Lower lobe of right lung (tissue), 2 donors: ENCODE measurements at places on chromosomes 1 and 21. TPM values are rescaled to one million over a fixed set of nuclear protein-coding genes. Genes with fewer than 3 reads are reported as not detected.

TM2D1 gene
- total RNA-seq: 47.8 TPM

C1orf226 gene
- total RNA-seq: 6.3 TPM

TPR gene
- 79.2 TPM for total RNA-seq

BRDT gene
- not detected for total RNA-seq

KRTAP13-4 gene
- total RNA-seq: not detected

DNA sequence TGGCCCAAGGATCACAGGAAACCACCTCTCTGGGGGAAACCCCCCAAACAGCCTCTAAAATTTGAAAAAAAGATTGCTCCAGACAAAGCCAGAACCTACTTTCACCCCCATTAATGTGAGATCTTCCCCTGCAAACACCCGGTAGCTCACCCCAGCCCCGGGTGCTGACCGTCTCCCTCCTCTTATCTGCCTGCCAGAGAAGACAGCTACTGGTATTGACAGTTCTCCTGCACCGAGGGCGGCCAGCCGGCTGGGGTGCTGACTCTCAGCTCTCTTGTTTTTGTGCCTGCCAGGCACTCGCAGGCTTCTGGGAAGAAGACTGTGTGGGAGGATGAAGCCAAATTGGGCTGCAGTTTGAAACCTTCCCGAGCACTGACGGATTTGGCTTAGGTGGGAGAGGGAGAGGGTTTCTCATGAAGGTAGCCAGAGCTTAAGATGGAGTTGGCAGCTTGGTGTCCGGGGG lies 48.2 kb downstream of the RASSF5 start:
- H3K4me3 ChIP-seq: no peak overlapping the region
- H3K36me3 ChIP-seq: no peaks in the 10 kb centered on the region
- H3K27ac ChIP-seq: no peak overlapping the region

GRCh38 chr1:50526431-50526830 lies 103.2 kb upstream of the DMRTA2 start:
- no peaks in the 10 kb centered on the region for H3K27me3 ChIP-seq
- no peaks in the 10 kb centered on the region for H3K4me1 ChIP-seq
- H3K4me3 ChIP-seq: no peak overlapping the region
- no peak overlapping the region for H3K27ac ChIP-seq
- H3K36me3 ChIP-seq: peaks cover 6% of the 10 kb centered on the region
- no peak for DNase-seq

DNA sequence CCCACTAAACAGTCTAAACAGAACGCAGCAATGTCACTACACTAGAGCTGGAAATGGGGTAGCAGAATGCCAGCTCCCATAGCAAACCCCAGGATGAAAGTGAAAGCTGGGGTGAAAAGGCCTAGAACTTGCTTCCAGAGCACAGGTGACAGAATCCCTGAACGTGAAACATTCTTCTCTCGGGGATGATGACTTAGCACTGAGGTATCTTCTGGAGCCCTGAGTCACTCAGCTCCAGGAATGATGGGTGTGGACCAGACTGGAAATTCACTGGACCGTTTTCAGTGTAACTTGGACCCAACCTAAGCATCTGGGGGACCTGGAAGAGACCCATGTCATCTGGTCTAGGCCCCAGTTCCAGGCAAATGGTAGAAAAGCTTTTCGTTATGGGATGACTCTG lies 108.9 kb downstream of the CDC7 start:
- H3K36me3 ChIP-seq: no peaks in the 10 kb centered on the region
- H3K4me3 ChIP-seq: no peak overlapping the region
- no peaks in the 10 kb centered on the region for H3K27me3 ChIP-seq
- DNase-seq: no peak

DNA sequence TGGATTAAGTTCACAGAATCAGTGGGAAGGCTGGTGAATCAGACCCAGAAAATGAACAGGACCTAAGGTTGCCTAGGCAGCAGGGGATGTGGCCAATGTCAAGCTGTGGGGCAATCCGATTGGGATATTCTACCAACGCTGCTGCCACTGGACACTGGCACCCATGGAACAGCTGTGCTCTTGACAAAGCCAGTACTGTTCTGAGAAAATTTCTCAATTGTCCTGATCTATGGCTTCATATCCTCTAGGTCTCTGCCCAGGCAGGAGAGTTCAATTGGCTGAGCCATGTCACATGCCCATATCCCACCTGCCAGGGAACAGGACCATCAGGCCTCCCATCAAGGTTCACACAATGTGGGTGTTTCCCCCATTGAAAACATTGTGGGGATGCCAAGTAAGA lies 6.2 kb downstream of the TACSTD2 start:
- H3K36me3 ChIP-seq: no peaks in the 10 kb centered on the region
- no peak overlapping the region for H3K27ac ChIP-seq
- no peak for DNase-seq
- peaks cover under 1% of the 10 kb centered on the region for H3K27me3 ChIP-seq
- no peak overlapping the region for H3K4me3 ChIP-seq

DNA sequence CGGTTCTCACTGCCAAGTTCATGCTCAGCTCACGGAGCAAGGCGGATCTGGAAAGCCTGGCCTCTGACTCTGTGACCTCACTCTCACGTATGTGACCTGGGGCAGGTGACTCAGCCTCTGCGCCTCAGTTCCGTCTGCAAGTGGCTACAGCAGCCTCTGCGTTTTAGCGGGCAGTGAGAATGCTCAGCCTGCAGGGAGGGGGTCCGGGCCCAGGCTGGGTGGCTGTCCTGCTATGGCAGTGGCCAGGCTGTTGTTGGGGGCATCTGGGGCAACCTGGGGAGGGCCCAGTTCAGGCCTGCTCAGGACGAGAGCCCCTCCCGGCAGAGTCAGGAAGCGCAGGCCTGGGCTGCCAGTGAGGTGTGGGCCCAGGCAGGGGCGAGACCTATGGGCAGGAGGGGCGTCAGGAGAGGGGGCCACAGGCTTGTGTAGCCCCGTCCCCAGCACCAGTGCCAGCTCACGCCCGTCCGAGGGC lies 27.9 kb downstream of the ARHGEF16 start:
- DNase-seq: no peak
- H3K27ac ChIP-seq: no peak overlapping the region
- no peaks in the 10 kb centered on the region for H3K36me3 ChIP-seq
- H3K4me3 ChIP-seq: no peak overlapping the region
- no peaks in the 10 kb centered on the region for H3K27me3 ChIP-seq

DNA sequence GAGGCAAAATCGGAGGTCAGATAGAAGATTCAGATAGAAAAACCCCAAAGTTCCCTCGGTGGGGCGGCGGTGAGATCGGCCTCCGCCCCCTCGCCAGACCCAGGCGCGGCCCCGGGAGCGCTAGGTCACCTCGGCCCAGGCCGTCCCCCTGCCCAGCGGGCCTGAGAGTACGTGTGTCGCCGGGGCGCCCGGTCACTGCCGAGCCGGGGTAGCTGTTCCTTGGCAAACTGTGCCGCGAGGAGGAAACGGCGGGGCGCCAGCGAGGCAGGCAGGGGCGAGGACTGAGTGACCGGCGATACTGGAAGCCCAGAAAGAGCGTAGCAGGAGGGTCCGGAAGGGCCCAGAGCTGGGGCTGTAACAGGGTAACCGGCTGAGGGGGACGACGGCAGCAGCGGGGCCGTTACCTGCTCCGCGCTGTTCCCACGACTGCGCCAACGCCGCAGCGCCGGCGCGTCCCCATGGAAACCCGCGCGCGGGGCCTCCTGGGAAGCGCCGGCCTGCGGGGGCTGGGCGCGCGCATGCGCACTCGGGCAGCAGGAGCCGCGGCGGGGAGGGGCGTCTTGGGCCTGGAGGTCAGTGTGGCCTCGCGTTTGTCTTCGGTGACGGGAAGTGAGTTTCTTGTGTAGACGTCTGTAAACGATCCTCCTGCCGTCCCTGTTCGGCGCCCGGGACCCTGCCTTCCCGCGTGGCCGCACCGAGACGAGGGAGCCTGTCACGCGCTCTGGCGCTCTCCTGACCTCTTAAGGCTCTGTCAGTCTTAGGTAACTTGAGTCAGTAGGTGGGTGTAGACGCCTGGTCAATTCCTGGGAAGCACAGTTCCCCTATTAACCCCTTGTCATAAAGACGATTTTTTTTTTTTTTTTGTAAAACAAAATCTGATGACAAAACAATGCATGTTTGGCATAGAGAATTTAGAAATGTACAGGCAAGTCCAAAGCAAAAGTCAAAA lies at the start of gene LCA5L:
Gene LCA5L, minus strand, starts transcription at position 458 of the 949 bp plus-strand sequence. CDS start 17,285 bp downstream, outside the sequence.
- DNase-seq: peak; percentile 94
- H3K27ac ChIP-seq: peak within 1 kb of the TSS; percentile 93
- H3K4me1 ChIP-seq: peaks cover 17% of the 10 kb centered on the region
- H3K27me3 ChIP-seq: no peaks in the 10 kb centered on the region

- H3K4me3 ChIP-seq: no peak overlapping the region
- DNase-seq: no peak
- H3K36me3 ChIP-seq: peaks cover 53% of the 10 kb centered on the region
Measured at GRCh38 chr1:110346690-110347089, 7.5 kb downstream of the RBM15 start.

DNA sequence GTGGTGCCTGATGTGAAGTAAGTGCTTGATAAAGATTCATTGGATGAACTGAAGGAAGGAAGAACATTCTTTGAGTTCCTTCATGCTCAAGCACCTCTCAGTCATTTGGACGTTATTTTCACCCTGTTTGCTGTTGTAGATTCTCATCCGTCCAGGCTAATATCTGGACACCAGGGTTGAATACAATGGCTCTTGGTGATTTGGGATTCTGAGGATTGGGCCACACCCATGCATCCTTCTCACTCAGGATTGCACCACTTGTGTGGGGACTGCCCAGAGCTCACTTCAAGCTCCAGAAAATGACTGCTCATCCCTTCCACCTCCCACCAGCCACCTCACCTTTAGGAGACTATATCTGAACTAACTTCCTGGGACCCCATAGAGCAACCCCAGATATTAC lies 117.1 kb upstream of the IPO9 start:
- no peak overlapping the region for H3K4me3 ChIP-seq
- peaks cover 75% of the 10 kb centered on the region for H3K4me1 ChIP-seq
- no peaks in the 10 kb centered on the region for H3K27me3 ChIP-seq
- peak overlapping the region; percentile 91 for H3K27ac ChIP-seq
- no peaks in the 10 kb centered on the region for H3K36me3 ChIP-seq

DNA sequence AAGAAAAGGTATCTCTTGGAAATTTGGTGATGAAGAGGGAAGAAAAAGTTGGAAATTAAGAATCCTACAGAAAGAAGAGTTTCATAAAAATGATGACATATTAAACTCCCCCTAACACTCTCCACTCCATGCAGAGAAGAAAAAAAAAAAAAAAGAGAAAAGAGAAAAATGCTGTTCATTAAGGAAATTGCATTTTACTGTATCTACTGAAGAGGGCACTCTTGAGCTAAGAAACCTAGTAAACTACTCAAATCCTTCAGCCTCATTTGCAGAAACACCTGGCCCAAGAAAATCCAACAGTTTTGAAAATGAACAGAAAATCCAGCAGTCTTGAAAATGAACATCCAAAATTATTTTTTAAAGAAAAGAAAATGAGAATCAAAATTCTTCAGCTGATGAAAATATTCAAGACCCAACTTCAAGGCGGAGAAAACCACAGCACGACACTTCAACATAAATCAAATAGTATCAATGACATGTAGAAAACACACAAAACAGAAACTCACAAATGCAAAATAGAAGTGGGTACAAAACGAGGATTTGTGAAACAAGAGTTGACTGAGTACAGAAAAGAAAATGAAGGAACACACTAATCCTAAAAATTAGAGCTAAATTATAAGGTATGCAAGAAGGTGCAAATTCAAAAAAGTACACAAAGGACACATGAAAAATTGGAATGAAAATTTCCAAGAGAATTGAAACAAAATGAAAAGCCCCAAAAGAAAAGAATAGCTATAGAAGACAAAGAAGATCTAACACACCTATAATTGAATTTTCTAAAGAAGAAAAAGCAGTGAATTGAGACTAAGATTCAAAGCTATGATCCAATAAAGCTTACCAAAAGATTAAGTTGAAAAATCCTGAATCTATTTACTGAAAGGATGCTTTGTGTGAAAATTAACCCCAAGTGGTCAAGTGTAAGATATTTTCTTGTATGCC lies 73.2 kb upstream of the DNAJC6 start:
- H3K27me3 ChIP-seq: no peaks in the 10 kb centered on the region
- no peak for DNase-seq
- H3K36me3 ChIP-seq: no peaks in the 10 kb centered on the region
- no peak overlapping the region for H3K4me3 ChIP-seq
- H3K4me1 ChIP-seq: no peaks in the 10 kb centered on the region
- no peak overlapping the region for H3K27ac ChIP-seq

GRCh38 chr1:40740039-40740996 lies 43.3 kb upstream of the KCNQ4 start:
- H3K27ac ChIP-seq: no peak overlapping the region
- no peak for DNase-seq
- H3K27me3 ChIP-seq: no peaks in the 10 kb centered on the region

DNA sequence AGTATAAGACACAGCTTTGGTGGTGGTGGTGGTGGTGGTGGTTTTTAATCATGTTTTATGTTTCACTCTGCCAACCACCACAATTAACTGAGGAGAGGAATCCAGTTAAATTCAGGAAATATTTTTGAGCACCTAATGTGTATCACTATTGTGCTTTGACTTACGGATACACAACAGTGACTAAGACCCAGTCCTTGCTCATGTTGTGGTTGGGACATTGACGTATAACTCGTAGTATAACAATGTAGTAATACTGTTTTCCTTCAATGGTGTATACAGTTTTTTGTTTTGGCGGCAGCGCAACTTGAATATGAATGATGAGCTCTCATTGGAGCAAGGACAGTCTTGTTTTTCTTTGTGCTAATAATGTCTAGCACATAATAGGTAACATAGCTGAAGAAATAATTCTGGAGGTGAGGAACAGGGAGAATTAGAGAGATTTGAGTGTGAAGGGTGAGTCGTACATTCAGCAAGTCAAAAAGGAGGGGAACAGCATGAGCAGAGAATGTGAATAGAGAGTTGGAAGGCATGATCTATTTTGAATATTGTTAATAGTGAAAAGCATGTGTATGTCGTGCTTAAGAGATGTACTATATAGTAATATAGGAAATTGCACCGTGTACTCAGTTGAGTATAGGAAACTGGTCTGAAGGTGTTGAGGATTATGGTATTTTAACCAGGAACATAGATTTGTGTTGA lies 5.5 kb downstream of the CACYBP start:
- H3K4me1 ChIP-seq: peaks cover 26% of the 10 kb centered on the region
- peaks cover 57% of the 10 kb centered on the region for H3K36me3 ChIP-seq

GRCh38 chr21:42384989-42385388 lies 10.9 kb downstream of the TMPRSS3 start:
- H3K27ac ChIP-seq: no peak overlapping the region
- no peak overlapping the region for H3K4me3 ChIP-seq
- no peak for DNase-seq
- no peaks in the 10 kb centered on the region for H3K4me1 ChIP-seq
- H3K27me3 ChIP-seq: no peaks in the 10 kb centered on the region
- H3K36me3 ChIP-seq: no peaks in the 10 kb centered on the region

- H3K27ac ChIP-seq: no peak overlapping the region
- H3K36me3 ChIP-seq: no peaks in the 10 kb centered on the region
- peaks cover 4% of the 10 kb centered on the region for H3K4me1 ChIP-seq
- DNase-seq: no peak
- no peak overlapping the region for H3K4me3 ChIP-seq
Measured at GRCh38 chr1:234588386-234588785, 21.6 kb downstream of the IRF2BP2 start.

DNA sequence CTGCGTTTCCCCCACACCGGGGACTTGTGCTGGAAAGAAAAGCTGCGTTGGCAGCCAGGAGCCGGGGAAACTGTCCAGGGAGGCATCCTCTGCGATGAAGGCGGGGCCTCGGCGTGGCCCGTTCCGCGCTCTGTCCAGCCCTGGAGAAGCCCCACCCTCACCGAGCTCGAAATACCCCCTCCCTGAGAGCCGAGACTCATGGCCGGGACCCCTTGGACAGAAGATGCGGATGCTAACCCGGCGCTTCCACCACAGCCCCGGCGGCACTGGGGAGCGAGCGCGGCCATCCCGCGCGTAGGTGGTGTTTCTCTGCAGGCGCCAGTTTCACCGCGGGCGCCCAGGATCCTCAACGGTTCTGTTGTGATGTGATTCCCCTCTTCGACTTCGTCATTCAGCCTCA lies 31.6 kb downstream of the PDE9A start:
- H3K36me3 ChIP-seq: no peaks in the 10 kb centered on the region
- H3K4me3 ChIP-seq: no peak overlapping the region
- no peak for DNase-seq
- no peaks in the 10 kb centered on the region for H3K27me3 ChIP-seq
- H3K27ac ChIP-seq: no peak overlapping the region
